Stimulated activated memory B cell treated with anti-CD40 and anti-IgM and Interleukin-4, amounts not matched to agents 10 μg/mL and 1 μg/mL and 100 μg/mL, for 72 hours (primary cell): ENCODE measurements at places on chromosomes 2 and 18.

DNA sequence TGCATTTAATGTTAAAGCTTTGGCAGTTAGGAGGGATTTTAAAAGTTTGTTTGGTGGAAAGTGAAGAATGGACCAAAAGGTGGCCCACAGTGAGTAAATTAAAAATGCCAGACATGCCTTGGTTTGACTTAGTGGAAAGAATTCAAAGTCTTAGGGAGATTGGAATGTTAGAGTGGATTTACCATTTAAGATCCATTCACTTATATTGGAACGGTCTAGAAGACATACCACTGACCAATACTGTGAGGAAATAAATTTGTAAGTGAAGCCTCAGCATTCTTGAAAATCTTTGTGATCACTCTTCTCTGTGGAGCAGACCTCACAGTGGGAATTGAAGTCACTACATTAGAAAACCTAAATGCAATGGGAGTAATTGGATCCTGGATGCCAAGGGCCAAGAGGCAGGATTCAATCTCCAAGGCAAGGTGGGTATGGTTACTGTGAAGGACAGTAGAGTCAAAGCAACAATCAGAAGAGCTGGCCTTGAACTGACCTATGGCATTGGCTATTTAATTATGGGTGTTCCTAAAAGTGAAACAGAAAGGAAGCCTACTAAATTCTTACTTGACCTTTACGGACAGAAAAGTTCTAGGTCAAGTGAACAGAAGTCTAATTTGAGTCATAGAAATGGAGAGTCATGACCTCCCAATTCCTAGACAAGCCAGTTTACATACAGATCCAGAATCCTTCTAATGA is 40.2 kb upstream of the VRK2 start:
- ATAC-seq: peak; percentile 55

- no peak for ATAC-seq
Observed at GRCh38 chr2:211812587-211812986, 726.0 kb downstream of the ERBB4 start.

DNA sequence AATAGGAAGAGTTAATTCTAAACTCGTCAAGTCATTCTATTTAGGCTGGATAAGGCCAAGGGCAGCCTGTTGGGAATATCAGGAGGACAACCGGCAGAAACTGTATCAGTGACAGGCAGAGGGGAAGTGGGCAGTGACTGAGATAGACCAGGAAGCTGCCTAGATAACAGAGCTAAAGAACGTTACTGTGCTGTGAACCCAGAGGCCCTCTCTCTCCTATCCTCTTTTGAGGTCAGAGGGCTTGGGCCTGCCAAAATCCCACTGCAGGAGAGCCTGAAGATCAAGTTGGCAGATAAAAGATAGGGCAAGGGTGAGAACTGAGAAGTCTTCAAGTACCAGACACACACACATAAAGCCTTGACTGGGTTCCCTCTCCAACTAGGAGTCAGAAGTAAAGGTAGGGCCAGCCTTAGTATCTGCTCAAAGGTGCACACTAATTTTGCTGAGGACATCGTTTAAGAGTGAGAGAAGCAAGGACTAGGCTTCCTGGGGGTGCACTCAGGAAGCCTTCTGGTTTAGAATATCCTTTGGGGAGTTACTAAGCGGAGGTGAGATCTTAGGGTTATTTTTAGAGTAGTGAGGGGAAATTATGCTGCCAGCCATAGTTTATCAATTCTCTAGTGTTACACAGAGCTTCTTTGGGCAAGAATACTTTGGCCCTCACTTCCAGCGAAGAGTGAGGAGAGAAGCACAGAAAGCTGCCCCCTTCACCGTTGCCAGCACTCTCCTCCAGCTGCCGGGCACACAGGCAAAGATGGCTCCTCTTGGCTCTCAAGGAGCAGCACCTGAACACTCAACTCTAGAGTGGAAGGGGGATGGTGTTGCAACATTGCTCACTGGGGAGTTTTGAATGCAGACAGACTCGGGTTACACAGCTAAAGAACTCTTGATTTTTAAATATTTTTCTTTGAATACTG is 9.8 kb downstream of the CAVIN2 start:
- ATAC-seq: peak; percentile 44

DNA sequence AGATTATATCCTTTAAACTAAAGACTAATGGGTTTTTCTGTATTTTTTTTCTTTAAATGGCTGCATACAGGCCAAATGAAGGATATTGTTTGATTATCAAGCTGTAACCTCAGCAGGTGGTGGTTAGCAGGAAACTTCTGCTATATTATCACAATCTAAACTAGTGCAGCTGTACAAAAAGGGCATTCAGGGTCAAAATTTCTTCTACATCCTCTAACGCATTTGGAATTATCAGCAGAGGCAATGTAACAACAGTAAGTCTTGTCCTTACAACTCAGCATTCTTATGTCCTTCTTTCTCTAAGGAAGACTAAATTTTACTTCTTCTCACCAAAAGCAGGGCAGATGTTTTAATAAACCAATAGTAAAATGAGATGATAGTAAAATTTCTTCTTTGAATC is 135.8 kb upstream of the FN1 start:
- ATAC-seq: no peak

- ATAC-seq: peak; percentile 59
Observed at GRCh38 chr2:239259173-239259572, 141.6 kb downstream of the HDAC4 start.

- no peak for ATAC-seq
Observed at GRCh38 chr18:24989760-24990593, 362.0 kb downstream of the ZNF521 start.

DNA sequence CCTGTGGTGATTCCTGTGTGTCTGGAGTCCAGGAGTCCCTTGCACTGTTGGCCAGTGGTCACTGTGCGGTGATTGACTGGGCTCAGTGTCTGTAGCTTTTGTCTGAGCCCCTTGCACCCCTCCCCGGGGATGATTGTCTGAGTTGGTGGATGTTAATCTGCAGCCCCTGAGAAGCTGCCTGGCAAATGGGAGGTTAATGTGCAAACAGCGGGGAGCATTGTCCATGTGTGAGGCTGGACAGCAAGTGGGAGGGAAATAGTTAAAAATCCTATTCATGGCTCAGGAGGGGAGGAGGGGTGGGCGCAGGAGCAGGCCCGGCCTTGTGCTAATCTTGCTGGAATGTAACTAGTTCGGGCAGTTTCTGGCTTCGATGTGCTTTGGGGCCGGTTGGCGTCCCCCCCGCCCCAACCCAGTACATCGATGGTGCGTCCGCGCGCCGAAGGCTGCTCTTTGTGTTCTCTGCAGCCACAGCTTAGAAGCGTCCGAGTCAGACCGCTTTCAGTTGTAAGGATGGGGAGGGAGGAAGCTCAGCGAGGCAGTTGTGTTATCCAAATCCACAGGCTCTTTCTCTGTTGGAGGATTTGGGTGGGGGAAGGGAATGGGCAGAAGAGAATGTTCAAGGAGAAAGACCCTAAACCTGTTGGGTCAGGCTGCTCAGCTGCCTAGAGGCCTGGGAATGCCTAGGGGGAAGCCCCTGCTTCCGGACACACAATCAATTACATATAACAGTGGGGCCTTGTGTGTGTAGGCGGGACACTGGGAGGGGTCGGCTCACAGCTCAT is 71.8 kb downstream of the TGOLN2 start:
- no peak for ATAC-seq

GRCh38 chr2:237639836-237640220 is 12.4 kb downstream of the LRRFIP1 start:
- no peak for ATAC-seq

- no peak for ATAC-seq
Observed at GRCh38 chr2:205637779-205638503, 44.4 kb upstream of the NRP2 start.

- no peak for ATAC-seq
Observed at GRCh38 chr2:239246723-239247122, 154.1 kb downstream of the HDAC4 start.

DNA sequence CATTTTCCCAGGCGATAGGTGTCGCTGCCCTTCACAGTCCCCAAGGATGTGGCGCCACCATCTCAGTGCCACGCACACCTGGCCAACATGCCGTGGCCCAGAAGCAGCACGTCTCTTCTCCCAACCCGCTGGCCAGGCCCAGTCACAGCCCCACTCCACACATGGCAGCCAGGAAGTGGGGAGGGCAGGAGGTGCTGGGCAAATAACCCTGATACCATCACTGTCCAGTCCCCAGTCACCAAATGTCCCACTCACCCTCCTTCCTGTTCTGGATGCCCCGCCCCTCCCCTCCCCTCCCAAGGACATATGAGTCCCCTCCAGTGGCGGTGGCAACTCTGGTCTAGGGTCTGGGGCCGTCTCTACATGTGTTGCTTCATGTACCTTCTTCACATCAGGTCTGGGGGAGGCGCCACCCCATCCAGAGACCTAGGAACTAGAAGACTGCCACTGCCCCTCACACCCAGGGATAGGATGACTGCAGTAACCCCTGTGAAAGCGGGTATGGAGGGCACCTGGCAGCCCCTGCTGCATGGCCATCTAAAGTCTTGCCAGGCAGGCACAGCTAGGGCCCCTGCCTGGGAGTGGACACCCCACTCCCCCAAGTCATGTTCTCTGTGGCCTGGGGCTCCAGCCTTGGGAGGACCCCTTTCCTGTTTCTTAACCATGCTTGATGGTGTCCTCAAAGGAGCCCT is 7.3 kb upstream of the CAPN10 start:
- ATAC-seq: peak; percentile 10

DNA sequence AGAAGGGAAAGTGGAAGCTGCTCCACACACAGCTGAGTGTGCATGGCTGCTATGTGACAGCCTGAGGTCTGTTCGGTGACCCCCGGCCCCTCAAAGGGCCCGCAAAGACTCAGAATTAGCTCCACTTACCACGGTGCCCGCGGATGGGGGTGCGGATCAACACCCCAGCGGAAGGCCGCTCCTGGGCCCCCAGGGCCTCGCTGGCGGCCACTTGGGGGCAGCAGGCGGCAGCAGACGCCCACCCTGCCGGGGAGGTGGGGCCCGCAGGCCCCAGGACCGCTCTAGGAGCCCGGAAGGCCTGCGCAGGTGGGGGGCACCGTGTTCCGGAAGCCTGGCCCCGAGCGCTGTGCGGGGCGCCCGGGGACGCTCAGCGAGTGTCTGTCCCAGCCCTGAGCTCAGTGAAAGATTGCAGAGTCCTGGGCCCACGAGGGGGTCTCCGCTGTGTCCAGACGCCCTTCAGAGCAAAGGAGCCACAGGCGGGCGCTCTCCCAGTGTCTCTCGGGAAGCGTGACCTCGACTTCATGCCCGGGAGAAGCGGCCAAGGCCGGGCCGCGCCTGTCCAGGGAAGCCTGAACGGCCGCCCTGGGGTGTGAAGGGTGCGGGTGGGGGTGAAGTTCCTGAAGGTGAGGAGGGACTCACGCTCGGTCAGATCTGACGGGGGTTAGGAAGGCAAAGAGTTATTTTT is 118.7 kb downstream of the VAPA start:
- peak; percentile 68 for ATAC-seq

DNA sequence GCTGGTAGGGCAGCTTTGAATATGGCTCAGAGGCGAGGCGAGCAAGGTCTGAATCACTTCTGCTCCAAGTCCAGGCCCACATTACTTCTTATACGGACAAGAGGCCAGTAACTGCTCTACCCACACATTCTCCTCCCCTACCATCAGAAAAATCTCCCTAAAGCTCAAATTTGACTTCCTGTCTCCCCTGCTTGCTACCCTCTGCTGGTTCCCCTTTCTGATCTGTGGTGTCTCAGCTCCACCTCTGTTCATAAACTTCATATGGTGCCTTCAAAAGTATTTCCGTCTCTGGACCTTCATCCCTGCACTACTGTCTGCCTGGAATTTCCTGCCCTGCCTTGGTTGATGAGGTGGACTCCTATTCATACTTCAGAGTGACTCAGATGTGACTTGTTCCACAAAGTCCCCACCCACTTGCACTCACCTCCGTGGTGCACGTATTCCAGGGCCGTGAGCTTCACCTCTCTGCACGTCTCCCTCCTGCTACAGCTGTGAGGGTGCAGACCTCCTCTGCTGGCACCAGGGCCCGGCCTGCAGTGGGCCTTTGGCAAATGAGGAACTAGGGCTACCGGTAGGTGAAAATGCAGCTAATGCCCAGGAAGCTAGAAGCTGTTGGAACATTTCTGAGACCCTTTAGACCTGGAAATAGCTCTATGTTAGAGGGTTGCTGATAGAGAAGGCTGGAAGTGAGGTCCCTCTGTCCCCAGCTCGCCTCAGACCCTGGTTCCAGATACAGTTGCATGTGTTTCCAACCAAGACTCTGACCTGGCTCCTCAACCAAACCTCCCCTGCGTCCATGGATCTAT is 24.6 kb upstream of the KCMF1 start:
- ATAC-seq: peak; percentile 91

GRCh38 chr2:178484245-178485041 is 4.2 kb downstream of the PLEKHA3 start:
- ATAC-seq: no peak

- ATAC-seq: no peak
Observed at GRCh38 chr2:69020496-69021426, 7.8 kb downstream of the ANTXR1 start.

DNA sequence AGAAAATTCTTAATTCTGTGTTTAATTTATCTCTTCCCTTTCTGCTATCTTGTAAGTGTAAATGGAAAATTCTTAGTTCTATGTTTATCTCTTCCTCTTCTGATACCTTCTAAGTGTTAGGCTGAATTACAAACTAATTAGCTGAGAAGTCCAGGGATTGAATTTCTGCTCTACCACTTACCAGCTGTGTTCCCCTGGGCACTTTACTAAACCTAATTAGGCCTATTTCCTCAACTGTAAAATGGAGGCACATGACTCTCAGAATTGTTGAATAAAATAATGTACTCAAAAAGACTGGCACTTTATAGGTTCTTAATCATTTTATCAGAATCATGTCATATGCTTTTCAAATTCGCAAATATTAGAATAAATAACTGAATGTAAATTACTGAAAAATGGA is 146.3 kb downstream of the MAP2 start:
- no peak for ATAC-seq

- no peak for ATAC-seq
Observed at GRCh38 chr2:49225126-49225525, 70.8 kb upstream of the FSHR start.

DNA sequence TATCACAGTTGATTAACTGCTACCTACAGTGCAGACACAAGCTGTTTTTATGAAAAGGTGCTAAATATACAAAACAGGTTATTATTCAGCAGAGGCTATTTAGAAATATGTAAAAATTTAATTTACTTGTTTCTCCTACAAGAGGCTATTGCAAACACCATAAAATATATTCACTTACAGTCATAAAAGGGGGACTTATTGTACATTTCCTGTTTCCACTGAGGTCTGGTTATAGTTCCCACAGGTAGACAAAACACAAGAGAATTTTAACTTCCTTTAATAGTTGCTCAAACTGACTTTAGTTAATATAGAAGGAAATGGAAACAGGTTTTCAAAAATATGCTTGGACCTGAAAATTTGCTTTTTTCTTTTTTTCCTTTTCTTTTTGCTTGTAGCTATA is 40.0 kb upstream of the FRZB start:
- no peak for ATAC-seq

DNA sequence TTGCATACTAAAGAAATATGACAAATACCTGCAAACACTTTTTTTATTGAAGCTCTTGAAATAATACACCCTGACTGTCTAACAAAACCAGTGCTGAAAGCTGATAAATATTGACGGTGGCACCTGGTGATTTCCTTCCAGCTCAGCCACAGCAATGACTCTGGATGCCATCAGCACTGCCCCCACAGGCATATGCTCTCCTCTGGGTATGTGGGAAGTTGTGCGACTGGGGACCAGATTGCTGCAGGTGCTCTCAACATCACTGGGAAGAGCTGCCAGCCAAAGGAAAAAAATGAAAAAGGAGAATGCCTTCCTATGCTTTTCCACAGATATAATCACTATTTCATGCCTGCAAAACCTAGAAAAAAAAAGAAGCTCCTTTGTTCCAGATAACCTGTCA is 141.5 kb downstream of the PIGN start:
- ATAC-seq: no peak
